Upper lobe of right lung (tissue), 1 donor: ENCODE measurements at places on chromosomes 2 and 18.
A peak's percentile ranks its signal among the peaks of the same experiment; 100 is the strongest.

GRCh38 chr2:207148020-207148419 is 17.7 kb downstream of the KLF7 start:
- H3K4me1 ChIP-seq = peaks cover 70% of the 10 kb centered on the region
- H3K27me3 ChIP-seq = no peaks in the 10 kb centered on the region
- no peak for DNase-seq
- no peaks in the 10 kb centered on the region for H3K36me3 ChIP-seq
- H3K27ac ChIP-seq = no peak overlapping the region

GRCh38 chr2:10721396-10722251 is at the start of gene ATP6V1C2:
TSS of gene ATP6V1C2 (plus strand) at chr2:10721630. CDS start at chr2:10722850, 1,220 bp downstream.
- DNase-seq = peak; percentile 82
- peaks cover 54% of the 10 kb centered on the region for H3K27me3 ChIP-seq
- peaks cover 5% of the 10 kb centered on the region for H3K4me1 ChIP-seq

GRCh38 chr2:68134554-68134953 is 23.1 kb upstream of the PNO1 start:
- peaks cover 31% of the 10 kb centered on the region for H3K36me3 ChIP-seq
- DNase-seq = no peak
- H3K4me1 ChIP-seq = no peaks in the 10 kb centered on the region
- H3K27ac ChIP-seq = no peak overlapping the region
- H3K27me3 ChIP-seq = no peaks in the 10 kb centered on the region

- no peak overlapping the region for H3K27ac ChIP-seq
- no peaks in the 10 kb centered on the region for H3K36me3 ChIP-seq
- no peaks in the 10 kb centered on the region for H3K27me3 ChIP-seq
- no peaks in the 10 kb centered on the region for H3K4me1 ChIP-seq
- no peak for DNase-seq
- no peak overlapping the region for H3K4me3 ChIP-seq
These were observed 45.4 kb downstream of the LCT start for GRCh38 chr2:135791418-135792190.

- no peak for DNase-seq
- no peaks in the 10 kb centered on the region for H3K27me3 ChIP-seq
- no peak overlapping the region for H3K27ac ChIP-seq
- no peaks in the 10 kb centered on the region for H3K36me3 ChIP-seq
These were observed 134.6 kb downstream of the TSN start for GRCh38 chr2:121890041-121890440.

DNA sequence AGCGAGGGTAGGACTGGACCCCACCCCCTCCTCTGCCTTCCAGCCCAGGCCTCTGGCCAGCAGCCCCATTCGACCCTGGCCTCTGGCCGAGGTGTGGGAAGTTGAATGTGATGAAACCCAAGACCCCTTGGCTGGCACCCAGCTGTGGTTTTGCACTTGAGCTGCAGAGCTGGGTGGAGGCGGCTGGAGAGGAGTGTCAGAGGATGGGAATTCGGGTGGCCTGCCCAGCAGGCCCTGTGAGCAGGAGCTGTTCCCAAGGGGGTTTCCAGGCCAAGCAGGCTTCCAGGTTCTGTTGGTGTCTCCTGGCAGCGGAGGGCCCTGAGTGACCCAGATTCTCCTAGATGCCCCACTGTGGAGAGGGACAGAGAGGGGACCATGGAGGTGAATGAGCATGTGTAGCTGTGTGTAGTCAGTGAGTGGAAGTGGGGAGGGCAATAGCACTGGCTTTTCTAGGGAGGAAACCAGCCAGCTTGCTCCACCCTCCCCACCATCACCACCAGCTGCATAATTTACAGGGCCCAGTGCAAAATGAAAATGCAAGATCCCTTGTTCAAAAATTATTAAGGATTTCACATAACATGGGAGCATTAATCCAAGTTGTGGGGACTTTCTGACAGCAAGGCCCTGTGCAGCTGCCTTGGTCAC is 172.2 kb upstream of the HAAO start:
- no peak overlapping the region for H3K4me3 ChIP-seq
- no peak for DNase-seq
- H3K4me1 ChIP-seq = peaks cover 46% of the 10 kb centered on the region
- H3K36me3 ChIP-seq = no peaks in the 10 kb centered on the region
- H3K27ac ChIP-seq = peak overlapping the region; percentile 18

- no peaks in the 10 kb centered on the region for H3K27me3 ChIP-seq
- H3K36me3 ChIP-seq = no peaks in the 10 kb centered on the region
- H3K4me1 ChIP-seq = peaks cover 16% of the 10 kb centered on the region
These were observed 559.3 kb upstream of the ID2 start for GRCh38 chr2:8122520-8122919.

DNA sequence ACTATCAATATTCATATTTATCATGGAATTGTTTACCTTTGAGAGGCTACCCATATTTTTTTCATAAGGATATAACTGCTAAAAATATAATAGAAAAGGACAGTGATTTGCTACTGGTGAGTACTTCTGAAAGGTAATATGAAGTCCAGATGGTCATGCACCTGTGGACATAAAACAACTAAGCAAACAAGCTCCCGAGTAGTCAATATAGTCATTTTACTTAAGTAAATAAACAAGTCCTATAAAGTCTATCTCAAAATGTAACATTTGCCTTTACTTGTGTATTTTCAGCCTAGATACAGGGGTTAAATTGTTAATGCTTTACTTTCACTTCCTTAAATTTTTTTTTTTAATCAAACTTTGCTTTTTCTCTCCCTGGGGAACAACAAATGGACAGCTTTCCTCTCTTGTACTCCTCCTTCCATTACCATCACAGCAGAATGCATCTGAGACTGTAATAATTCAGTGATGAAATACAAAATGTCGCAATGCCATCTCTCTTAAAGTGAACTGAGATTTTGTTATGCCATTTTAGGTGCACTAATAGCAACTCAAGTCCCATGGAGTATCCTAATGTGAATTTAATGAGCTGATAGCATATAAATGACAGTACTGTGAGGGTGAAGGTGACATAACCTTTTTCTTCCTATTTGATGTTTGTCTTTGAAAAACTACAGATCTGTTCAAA is 1325.4 kb upstream of the ZEB2 start:
- DNase-seq = no peak
- no peaks in the 10 kb centered on the region for H3K36me3 ChIP-seq
- H3K4me3 ChIP-seq = no peak overlapping the region
- H3K27me3 ChIP-seq = no peaks in the 10 kb centered on the region

GRCh38 chr2:47346-47725 is 1.0 kb upstream of the FAM110C start:
- H3K36me3 ChIP-seq = no peaks in the 10 kb centered on the region
- DNase-seq = no peak
- peaks cover 4% of the 10 kb centered on the region for H3K4me1 ChIP-seq
- peaks cover 21% of the 10 kb centered on the region for H3K27me3 ChIP-seq

DNA sequence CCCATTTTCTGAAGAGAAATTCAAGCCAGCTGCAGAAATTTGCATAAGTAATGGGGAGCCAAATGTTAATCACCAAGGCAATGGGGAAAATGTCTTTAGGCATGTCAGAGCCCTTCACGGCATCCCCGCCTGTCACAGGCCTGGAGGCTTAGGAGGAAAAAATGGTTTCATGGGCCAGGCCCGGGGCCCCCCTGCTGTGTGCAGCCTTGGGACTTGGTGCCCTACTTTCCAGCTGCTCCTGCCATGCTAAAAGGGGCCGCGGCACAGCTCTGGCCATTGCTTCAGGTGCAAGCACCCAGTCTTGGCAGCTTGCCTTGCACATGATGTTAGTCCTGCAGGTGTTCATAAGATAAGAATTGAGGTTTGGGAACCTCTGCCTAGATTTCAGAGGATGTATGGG is 1235.7 kb downstream of the DPP10 start:
- DNase-seq = peak; percentile 43
- H3K27me3 ChIP-seq = no peaks in the 10 kb centered on the region
- H3K4me1 ChIP-seq = no peaks in the 10 kb centered on the region
- H3K27ac ChIP-seq = no peak overlapping the region
- no peak overlapping the region for H3K4me3 ChIP-seq

- H3K27ac ChIP-seq = peak overlapping the region; percentile 82
- no peaks in the 10 kb centered on the region for H3K36me3 ChIP-seq
These were observed 108.3 kb downstream of the SMAD7 start for GRCh38 chr18:48842259-48843061.
